Hippocampal formation (tissue), 2 donors: ENCODE measurements at places on chromosomes 1 and 21.

GRCh38 chr1:155925506-155925905, 8.7 kb downstream of the KHDC4 start:
- no peak for DNase-seq

DNA sequence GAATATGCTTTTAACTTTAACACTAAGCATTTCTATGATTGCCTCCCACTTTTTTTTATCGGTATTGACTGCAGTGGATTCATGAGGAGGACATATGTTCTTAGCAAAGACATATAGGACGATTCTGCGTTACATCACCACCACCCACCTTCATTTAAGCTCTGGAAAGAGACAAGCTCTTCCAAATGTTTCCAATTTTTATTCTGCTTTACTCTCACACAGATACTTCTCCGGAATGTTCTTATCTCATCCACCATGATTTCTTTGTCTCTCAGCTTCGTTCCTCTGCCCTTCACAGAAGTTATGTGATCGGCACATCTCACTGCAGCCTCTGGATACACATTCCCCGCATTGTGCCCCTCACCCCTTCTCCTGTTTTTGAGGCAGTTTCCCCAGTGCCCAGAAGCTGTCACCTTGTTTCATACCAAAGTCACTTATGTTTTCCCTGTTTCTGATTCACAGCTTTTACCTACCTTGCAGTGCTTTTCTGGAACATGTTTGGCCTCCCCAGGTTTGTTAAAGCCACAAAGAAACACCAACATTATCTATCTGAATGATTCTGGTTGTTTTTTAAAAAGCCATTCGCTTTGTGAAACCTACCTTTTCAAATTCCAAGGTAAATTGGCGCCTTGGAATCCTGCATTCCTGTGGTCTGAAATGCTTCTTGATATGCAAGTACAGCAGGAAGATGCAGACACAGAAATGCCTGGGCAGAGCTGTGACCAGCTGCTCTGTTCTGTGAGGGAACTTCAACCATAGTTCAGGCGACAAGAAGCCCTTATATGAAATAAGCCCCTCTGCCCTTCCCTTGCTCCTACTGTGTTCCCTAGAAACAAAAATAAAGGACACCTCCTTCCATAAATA, 1020.2 kb downstream of the TTLL7 start:
- DNase-seq, result no peak

DNA sequence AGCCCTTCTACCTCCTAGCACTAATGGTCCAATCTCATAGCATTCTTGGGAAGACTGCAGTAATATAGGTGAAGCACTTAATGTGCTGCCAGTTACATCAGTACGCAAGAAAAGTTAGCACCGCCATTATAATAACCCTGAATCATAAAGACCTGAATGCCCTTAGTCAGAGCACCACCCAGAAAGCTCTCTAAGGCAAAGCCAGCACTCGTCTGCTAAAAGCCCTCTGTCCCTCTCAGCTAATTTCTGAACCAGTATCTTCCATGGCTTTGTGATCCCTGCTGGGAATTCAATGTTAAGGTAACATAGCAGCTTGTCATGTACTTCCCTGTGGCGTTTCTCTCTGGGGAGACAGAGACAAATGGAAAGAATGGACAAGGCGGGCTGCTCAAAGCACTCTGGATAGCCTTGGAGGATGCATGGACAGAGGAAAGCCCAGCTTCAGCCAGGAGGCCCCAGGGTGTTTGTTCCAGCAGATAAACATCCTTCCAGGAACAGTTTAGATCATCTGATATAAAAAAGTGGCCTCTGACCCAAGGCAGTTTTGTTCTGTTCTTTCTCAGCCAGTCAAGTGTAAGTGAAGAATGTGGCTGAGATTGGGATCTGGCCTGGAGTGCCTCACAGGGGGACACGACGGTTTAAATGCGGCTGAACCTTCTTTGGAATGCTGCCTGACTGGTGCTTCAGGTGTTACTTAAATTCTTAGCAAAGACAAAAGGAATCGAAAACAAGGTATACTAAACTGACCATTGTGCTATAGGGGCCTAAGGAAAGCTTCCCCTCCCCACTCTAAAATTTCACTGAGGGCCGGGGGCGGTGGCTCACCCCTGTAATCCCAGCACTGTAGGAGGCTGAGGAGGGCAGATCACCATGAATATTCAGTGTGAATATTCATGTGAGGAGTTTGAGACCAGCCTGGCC, 58.1 kb upstream of the VTCN1 start:
- no peak for DNase-seq

DNA sequence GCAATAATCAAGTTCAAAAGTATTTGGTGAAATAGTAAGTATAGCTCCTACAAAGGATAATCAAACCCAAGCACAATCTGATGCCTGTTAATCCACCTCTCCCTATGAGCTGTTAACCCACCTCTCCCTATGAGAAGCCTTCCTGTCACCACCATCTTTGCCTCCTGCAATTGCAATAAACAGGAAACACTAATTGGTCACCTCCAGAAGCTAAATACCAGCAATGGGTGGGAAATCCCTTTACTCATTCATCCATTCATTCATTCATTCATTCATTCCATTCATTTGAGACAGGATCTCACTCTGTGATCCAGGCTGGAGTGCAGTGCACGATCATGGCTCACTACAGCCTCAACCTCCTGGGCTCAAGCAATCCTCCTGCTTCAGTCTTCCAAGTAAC, 132.8 kb downstream of the RERE start:
- no peak for DNase-seq

- DNase-seq, result no peak
Measured at GRCh38 chr1:155334962-155335361, 14.3 kb downstream of the RUSC1 start.

DNA sequence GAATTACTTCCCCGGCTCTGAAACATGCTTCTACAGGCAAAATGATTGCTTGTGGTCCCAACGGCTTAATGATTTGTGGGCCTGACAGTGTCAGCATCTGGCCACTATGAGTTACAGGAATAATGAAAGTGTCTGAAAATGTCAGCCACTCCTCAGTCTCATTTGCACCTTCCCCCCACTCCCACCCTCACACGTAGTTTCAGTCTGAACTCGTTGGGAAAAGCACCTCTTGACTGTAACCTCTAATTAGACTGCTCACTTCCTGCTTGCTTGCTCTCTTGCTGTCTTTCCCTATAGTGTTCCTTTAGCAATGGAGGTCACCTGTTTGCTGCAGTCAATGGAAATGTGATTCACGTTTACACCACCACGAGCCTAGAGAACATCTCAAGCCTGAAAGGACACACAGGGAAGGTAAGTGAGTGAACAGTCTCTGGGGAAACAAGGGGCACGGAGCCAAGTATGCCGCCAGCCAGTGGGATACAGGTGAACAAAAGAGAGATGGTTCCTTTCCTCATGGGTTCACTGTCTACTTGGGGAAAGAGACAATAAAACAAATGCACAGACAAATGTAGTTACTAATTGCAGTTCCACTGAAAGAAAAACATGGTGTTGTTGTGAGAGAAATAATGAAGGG, 27.1 kb downstream of the CFAP57 start:
- no peak for DNase-seq

DNA sequence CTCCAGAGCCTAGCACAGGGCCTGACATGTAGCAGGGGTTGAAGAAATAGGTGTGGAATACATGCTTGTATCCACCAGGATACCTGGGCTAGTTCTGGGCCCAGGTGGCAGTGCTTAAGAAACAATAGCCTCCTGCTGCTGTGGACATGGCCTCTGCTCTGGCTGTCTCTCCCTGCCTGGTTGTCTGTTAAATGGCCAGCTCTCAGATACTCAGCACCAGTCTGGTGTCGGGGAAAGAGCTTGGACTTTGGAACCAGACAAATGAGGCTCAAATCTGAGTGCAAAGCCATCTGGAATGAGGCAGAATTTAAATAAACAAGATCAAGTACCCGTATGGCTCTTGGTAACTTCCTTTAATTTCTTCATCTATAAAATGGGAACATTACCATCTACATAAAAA, 31.5 kb downstream of the SESN2 start:
- DNase-seq, result no peak

- DNase-seq, result peak; percentile 14
Measured at GRCh38 chr1:200306944-200307754, 102.7 kb downstream of the ZNF281 start.
